T-cell (primary cell): ENCODE measurements at places on chromosomes 7 and 10.

- peaks cover 26% of the 10 kb centered on the region for H3K4me1 ChIP-seq
- no peak overlapping the region for H3K27ac ChIP-seq
- DNase-seq, result no peak
- no peak overlapping the region for H3K4me3 ChIP-seq
- peaks cover 16% of the 10 kb centered on the region for H3K36me3 ChIP-seq
These were observed 72.4 kb downstream of the DNAJB6 start for GRCh38 chr7:157409149-157409752.

- no peak for DNase-seq
- no peaks in the 10 kb centered on the region for H3K4me1 ChIP-seq
- H3K36me3 ChIP-seq, result no peaks in the 10 kb centered on the region
- no peak overlapping the region for H3K27ac ChIP-seq
These were observed 18.4 kb upstream of the MACROH2A2 start for GRCh38 chr10:70034232-70034631.

DNA sequence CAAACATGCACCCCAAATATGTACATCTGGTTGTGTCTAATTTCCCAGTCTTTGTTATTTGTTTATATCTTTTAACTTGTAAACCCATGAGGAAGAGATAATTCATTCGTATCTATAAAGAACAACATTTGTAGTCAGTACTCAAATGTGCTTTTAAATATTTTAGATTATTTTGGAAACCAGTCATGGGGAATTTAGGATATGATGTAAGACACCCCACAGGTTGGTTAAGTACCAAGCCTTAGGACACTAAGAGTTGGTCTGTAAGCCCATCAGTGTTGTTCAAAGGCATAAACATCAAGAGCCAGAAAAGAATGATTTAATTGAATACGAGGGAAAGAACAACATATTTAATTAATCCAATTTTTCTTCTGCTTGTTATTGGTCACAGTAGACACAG lies 421.1 kb upstream of the SEMA3C start:
- no peaks in the 10 kb centered on the region for H3K36me3 ChIP-seq
- H3K4me3 ChIP-seq, result no peak overlapping the region
- H3K4me1 ChIP-seq, result no peaks in the 10 kb centered on the region
- no peak for DNase-seq
- no peaks in the 10 kb centered on the region for H3K27me3 ChIP-seq
- no peak overlapping the region for H3K27ac ChIP-seq

GRCh38 chr7:116829493-116829892 lies 32.9 kb upstream of the CAPZA2 start:
- no peak for DNase-seq
- H3K36me3 ChIP-seq, result no peaks in the 10 kb centered on the region
- no peak overlapping the region for H3K27ac ChIP-seq
- peaks cover 6% of the 10 kb centered on the region for H3K27me3 ChIP-seq
- H3K4me1 ChIP-seq, result no peaks in the 10 kb centered on the region
- no peak overlapping the region for H3K4me3 ChIP-seq

GRCh38 chr10:3848005-3848774 lies 63.2 kb upstream of the KLF6 start:
- H3K4me3 ChIP-seq, result no peak overlapping the region
- H3K4me1 ChIP-seq, result no peaks in the 10 kb centered on the region
- H3K36me3 ChIP-seq, result no peaks in the 10 kb centered on the region
- DNase-seq, result no peak
- no peak overlapping the region for H3K27ac ChIP-seq

DNA sequence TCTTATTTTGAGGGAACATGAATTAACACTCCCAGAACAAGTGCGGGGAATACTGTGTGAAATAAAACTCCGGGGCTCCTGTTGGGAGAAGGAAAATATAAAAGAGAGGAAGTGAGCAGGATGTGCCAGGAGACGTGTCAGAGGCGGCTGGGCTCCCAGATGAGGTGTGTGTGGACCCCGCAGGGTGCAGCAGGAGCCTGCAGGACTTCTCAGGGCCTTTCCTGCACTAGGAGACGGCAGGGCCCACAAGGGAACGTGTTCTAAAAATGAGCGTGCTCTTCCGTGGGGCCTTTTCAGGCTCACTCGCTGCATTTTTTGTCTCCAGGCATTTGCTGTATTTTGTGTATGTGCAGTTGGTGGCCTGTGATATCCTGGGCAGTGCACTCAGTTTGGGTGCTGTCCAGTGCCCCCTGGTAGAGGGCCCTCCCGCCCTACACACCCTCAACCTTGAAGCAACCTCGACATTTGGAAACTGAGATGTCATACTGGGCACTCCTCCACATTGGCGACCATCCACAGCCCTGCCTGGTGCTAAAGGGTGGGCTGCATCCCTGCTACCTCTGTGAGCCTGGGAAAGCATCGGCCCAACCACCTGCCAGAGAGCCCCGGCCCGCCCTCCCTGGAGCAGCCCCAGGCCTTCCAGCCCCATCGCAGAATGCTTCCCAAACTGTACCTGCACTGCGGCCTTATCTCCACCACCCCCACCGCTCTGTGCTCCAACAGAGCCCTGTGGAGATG lies 35.2 kb upstream of the EN2 start:
- H3K4me1 ChIP-seq, result no peaks in the 10 kb centered on the region
- H3K27me3 ChIP-seq, result no peaks in the 10 kb centered on the region
- DNase-seq, result no peak
- H3K4me3 ChIP-seq, result no peak overlapping the region

DNA sequence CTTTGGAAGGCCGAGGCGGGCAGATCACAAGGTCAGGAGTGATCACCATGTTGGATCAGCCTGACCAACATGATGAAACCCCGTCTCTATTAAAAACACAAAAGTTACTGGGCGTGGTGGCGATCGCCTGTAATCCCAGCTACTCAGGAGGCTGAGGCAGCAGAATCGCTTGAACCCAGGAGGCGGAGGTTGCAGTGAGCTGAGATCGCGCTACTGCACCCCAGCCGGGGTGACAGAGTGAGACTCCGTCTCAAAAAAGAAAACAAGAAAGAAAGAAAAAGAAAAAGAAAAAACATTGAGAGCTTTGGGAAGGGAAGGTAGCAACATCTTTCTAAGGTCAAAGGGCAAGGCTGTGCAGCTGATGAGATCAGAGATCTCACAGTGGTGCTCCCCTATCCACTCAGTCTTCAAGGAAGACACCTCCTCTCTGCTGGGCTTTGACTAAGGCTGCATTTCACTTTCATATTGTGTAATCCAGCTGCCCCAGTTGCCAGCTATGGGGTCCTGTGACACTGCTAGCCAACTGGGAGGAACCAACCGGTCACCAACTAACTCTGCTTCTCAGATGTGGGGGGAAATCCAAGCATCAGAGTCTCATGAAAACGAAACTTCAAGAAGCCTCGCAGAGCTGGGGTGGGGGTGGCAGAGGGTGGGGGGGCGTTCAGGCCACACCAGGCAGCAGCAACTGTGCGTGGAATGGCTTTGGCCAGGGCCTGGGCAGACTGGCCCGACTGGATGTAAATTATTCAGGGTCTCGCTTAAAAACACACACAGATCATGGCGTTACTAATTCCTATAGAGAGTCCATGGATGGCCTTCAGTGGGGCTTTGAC lies 1.5 kb downstream of the IL15RA start:
- H3K4me3 ChIP-seq, result peak overlapping the region; percentile 92
- no peaks in the 10 kb centered on the region for H3K27me3 ChIP-seq
- H3K36me3 ChIP-seq, result no peaks in the 10 kb centered on the region

DNA sequence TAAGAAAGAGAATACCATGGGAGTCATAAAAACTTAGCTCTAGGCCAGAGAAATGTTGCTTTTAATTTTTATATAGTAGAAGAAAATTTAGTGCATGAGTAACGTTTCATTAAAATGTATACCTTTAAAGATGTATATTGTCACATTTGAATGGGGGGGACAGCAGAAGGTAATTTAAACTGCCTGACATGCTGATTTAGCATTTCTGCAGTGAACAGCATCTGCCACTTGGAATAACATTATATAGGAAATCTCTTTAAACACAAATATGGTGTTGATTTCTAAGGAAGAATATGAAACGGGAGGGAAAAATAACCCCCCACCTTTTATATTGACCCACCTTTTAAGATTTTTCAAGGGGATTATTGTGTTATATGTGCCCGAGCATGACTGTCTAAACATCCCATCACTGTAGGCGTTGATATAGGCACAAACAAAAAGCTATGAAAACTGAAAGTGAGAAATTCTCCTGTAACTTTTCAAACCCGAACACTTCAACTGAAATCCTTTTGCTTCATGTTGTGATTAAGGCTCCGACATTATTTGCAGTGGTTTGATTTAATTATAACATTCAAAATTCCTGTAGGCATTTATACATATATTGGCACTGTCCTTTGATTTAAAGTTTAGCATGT lies 244.7 kb upstream of the CELF2 start:
- H3K4me1 ChIP-seq, result no peaks in the 10 kb centered on the region
- no peak for DNase-seq
- no peak overlapping the region for H3K27ac ChIP-seq
- peaks cover 3% of the 10 kb centered on the region for H3K27me3 ChIP-seq
- H3K4me3 ChIP-seq, result no peak overlapping the region

- no peaks in the 10 kb centered on the region for H3K27me3 ChIP-seq
- no peaks in the 10 kb centered on the region for H3K36me3 ChIP-seq
- DNase-seq, result no peak
- no peak overlapping the region for H3K27ac ChIP-seq
- H3K4me1 ChIP-seq, result no peaks in the 10 kb centered on the region
These were observed 202.6 kb downstream of the GALNT17 start for GRCh38 chr7:71334541-71334940.

DNA sequence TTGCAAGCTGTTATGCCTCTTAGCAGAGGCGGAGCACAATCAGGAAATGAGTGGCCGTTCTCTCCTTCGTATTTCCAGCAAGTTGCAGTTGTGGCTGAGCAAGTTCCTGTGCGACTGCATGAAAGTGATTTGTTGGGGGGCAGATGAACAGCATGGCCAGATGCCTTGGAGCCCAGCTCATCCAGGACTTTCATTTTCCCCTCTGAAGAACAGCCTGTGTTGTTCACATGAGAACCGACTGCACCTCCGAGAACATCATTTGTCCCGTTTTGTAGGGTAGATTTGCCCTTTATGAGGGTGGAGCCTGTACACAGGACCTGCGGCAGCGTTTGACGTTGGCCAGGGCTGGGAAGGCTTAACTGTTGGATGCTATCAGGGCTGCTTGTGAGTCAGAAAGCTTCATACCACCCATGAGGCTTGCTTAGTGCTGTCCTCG lies 4.4 kb downstream of the BAG3 start:
- H3K4me1 ChIP-seq, result peaks cover 25% of the 10 kb centered on the region
- peak overlapping the region; percentile 22 for H3K4me3 ChIP-seq
- no peaks in the 10 kb centered on the region for H3K27me3 ChIP-seq
- peak overlapping the region; percentile 12 for H3K27ac ChIP-seq

GRCh38 chr10:20195076-20195475 lies 378.8 kb downstream of the PLXDC2 start:
- no peak overlapping the region for H3K4me3 ChIP-seq
- H3K27ac ChIP-seq, result no peak overlapping the region
- no peaks in the 10 kb centered on the region for H3K4me1 ChIP-seq
- no peaks in the 10 kb centered on the region for H3K27me3 ChIP-seq
- no peaks in the 10 kb centered on the region for H3K36me3 ChIP-seq

DNA sequence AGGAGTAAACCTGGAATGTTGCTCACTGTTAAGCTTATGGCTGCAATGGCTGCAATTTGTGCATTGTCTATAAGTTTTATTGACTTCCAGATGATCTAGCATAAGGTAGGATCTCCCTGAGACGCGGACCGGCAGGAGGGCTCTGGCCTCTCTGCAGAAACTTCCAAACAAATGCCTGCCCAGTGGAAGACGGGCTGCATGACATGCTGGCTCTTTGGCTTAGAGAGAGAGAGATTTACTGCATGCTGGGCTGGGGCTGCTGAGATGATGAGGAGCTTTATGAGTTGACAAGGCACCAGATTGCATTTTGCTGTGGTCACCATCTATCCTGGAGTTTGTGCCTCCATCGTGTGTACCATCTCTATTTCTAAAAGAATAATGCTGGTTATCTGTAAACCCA lies 193.2 kb downstream of the GALNT17 start:
- H3K27me3 ChIP-seq, result no peaks in the 10 kb centered on the region
- no peaks in the 10 kb centered on the region for H3K4me1 ChIP-seq
- no peak overlapping the region for H3K27ac ChIP-seq
- no peaks in the 10 kb centered on the region for H3K36me3 ChIP-seq

- no peaks in the 10 kb centered on the region for H3K27me3 ChIP-seq
- H3K4me1 ChIP-seq, result no peaks in the 10 kb centered on the region
- no peak within 1 kb of the TSS for H3K27ac ChIP-seq
- H3K4me3 ChIP-seq, result no peak within 1 kb of the TSS
- no peaks in the 10 kb centered on the region for H3K36me3 ChIP-seq
- DNase-seq, result no peak
These were observed at the start of gene BTBD16 for GRCh38 chr10:122271076-122271475. Gene BTBD16, plus strand, starts transcription at chr10:122271296. Its CDS starts 3,786 bp downstream, at chr10:122275082.

DNA sequence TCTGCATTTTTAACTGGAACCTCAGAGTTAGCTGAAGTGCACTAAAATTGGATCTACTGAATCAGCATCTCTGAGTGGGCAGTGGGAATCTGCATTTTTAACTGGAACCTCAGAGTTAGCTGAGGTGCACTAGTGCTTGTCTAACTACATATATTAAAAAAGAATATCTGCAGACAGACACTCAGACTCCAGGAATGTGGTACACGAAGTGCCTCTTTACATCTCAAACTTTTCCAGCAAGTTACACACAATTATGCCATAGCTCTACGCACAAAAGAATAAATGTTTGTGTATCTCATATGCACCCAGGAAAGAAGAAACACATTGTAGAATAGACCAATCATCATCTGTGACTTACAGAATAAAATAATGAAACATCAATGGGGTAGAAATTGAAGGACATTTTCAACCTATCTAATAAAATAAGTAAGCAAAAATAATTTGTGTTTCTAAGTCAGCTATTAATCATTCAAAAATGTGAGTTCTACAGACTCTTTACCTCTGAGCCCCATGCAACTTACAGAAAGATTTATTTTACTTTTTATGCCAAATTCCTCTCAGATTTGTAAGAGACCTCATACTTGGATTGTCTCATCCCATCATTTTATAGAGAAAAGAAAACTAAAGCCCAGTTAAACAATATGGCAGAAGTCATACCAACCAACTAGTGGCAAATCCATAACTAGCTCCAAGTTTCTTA lies 28.3 kb downstream of the PPP1R3A start:
- H3K27ac ChIP-seq, result no peak overlapping the region
- no peak overlapping the region for H3K4me3 ChIP-seq
- H3K4me1 ChIP-seq, result no peaks in the 10 kb centered on the region
- DNase-seq, result no peak
- H3K27me3 ChIP-seq, result no peaks in the 10 kb centered on the region

- no peaks in the 10 kb centered on the region for H3K4me1 ChIP-seq
- H3K27me3 ChIP-seq, result no peaks in the 10 kb centered on the region
- peak overlapping the region; percentile 28 for H3K4me3 ChIP-seq
- no peaks in the 10 kb centered on the region for H3K36me3 ChIP-seq
These were observed 604 bp downstream of the SCART1 start for GRCh38 chr10:133454204-133454893.

- DNase-seq, result no peak
- no peaks in the 10 kb centered on the region for H3K27me3 ChIP-seq
- H3K27ac ChIP-seq, result no peak overlapping the region
These were observed 28.7 kb downstream of the CHST15 start for GRCh38 chr10:124064676-124065075.

GRCh38 chr7:90595801-90596670 lies at the start of gene CDK14:
Gene CDK14, plus strand, starts transcription at chr7:90596321. Its CDS starts 307 bp downstream, at chr7:90596628.
- H3K27ac ChIP-seq, result no peak within 1 kb of the TSS
- no peaks in the 10 kb centered on the region for H3K4me1 ChIP-seq
- no peaks in the 10 kb centered on the region for H3K36me3 ChIP-seq
- DNase-seq, result peak; percentile 12

GRCh38 chr7:142298009-142298408 lies 40.2 kb upstream of the PRSS58 start:
- no peak overlapping the region for H3K4me3 ChIP-seq
- H3K4me1 ChIP-seq, result peaks cover 13% of the 10 kb centered on the region
- H3K36me3 ChIP-seq, result no peaks in the 10 kb centered on the region
- no peak overlapping the region for H3K27ac ChIP-seq

GRCh38 chr7:91021956-91022355 lies 242.3 kb upstream of the FZD1 start:
- no peak overlapping the region for H3K4me3 ChIP-seq
- no peaks in the 10 kb centered on the region for H3K4me1 ChIP-seq
- DNase-seq, result no peak
